KG1 (cell line): ENCODE measurements at places on chromosomes 11 and 22.

- no peak for DNase-seq
These were observed 46.0 kb upstream of the HIPK3 start for GRCh38 chr11:33211153-33211552.

GRCh38 chr11:35478471-35479091 lies 46.8 kb downstream of the PAMR1 start:
- DNase-seq: no peak

DNA sequence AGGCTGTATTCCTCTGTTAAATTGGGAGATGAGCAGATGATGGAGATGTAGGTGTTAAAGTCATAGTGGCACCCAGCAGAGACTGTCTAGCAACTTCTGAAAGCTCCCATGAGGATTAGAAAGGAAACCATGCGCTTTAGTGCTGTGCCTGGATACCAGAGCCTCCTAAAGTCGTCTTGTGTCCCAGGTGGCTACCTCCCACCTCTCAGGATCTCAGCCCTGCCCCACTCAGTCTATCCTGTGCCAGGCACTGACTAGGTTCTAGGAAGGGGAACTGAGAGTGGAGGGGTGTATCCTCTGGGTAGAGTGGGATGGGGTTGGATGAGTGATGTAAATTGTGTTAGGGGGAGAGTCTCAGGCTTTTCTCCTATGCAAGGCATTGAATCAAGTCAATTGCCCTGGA lies 60.2 kb downstream of the KIAA1671 start:
- no peak for DNase-seq

DNA sequence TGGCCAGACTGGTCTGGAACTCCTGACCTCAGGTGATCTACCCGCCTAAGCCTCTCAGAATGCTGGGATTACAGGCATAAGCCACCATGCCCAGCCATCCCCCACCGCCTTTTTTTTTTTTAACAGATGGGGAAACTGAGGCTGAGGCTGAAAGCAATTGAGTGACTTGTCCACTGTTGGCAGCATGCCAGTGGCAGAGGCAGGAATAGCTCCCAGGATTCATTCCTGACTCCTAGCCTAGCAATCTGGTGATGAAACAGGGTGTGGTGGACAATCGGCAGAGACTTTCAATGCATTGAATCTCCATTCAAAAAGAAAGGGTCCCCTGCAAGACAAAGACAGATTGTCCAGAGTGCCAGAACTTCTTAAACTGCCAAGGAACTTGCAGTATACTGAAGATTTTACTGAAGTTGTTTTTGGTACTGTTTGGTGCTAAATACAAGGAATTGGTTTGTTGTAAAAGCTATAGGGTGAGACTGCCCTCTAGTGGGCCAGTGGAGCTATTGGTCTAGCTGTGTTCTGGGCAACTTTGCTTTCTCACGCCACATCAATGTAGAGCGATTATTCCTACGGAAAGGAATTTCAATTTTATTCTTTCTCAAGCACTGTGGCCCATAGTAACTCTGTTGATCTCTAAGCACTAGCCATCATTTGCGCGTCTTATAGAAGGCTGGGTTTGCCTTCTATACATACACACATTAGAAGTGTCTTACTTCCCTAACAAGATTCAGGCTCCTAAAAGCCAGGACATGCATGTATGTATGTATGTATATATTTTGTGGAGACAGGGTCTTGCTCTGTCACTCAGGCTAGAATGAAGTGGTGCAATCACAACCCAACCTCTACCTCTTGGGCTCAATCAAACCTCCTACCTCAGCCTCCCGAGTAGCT lies 21.0 kb downstream of the C22orf31 start:
- peak; percentile 27 for DNase-seq

- no peak for DNase-seq
These were observed 44.4 kb upstream of the BARX2 start for GRCh38 chr11:129331217-129331616.

DNA sequence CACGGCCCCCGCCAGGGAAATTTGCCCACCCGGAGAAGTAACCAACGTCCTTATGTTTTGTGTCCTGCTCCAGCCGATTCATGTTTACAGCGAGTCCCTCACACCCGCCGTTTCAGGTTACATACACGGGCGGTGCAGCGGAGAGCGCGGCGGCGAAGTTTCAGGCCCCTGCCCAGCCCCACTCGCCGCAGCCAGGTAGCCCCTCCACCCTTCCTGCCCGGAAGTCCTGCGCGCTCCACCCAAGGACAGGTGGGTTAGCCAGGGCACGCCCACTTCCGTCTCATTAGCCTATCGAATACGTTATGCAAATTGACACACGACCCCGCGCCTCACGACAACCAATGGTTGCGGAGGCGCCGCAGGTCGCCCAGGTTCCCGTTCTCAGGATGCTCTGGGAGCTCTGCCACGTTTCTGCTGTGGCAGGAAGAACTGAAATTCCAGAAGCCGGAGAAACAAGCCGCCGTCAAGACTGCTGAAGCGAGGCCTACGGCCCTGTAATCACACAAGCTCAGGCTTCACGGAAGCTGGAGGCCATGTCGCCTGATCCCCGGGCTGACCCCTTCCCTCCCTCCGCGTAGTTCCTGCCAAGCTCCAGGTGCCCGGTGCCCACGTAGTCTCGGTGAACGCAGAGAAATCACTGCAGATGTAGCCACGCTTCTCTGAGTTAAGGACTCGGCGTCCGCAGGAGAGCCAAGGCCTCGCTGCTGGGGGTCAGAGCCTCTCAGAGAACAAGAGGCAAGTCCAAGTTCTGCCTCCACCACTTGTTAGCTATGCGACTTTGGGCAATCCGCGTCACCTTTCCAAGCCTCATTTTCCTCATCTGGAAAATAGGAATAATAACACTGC lies 22.4 kb upstream of the MYH9 start:
- no peak for DNase-seq

DNA sequence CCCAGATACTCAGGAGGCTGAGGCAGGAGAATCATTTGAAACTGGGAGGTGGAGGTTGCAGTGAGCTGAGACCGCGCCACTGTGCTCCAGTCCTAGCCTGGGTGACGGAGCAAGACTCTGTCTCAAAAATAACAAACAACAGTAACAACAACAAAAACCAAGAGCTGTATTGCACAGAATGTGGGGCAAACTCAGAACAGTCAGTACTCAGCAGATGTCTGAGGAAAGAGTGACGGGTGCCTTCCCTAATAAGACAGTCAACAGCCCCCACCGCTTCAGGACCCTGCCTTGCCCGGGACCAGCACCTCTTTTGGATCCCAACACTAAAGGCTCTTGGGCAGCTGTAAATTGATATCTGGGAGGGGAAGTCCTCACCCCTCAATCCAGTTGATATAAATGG lies 40.3 kb downstream of the RIBC2 start:
- no peak for DNase-seq

DNA sequence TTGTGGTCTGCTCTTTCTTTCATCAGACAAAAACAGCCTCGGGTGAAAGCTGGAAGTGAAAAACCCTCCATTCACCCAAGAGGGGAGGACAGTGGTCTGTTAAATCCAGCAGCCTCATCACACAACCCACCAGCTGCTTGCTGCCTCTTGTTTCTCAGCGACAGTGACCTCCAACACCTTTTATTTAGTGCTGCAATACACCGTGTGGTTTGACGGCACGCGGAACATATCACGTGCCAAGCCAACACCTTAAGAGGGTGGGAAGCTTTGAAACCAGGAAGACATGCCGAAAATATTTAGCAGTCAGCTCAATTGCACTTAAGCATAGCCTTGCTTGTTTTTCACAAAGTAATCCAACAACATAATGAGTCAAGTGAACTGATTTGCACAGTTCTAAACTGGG lies 39.8 kb upstream of the POGLUT3 start:
- DNase-seq: no peak

DNA sequence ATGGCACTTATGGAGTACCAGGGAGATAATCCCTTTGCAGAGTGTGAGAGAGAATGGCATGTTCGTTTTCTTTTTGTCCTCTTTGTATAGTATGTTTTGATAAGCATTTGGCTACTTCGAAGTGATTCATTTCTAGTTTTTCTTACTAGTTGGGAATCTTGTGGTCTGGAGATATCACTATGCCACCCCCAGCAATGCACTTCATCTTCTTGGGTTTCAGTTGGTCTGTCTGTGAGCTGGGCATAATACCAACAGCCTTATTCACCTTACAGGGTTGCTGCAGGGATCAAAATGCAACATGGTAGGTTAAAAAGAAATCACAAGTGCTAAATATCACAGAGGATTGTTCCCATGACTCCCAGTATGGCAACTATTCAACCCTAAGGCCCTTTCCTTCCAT lies 387.8 kb upstream of the CADM1 start:
- no peak for DNase-seq

DNA sequence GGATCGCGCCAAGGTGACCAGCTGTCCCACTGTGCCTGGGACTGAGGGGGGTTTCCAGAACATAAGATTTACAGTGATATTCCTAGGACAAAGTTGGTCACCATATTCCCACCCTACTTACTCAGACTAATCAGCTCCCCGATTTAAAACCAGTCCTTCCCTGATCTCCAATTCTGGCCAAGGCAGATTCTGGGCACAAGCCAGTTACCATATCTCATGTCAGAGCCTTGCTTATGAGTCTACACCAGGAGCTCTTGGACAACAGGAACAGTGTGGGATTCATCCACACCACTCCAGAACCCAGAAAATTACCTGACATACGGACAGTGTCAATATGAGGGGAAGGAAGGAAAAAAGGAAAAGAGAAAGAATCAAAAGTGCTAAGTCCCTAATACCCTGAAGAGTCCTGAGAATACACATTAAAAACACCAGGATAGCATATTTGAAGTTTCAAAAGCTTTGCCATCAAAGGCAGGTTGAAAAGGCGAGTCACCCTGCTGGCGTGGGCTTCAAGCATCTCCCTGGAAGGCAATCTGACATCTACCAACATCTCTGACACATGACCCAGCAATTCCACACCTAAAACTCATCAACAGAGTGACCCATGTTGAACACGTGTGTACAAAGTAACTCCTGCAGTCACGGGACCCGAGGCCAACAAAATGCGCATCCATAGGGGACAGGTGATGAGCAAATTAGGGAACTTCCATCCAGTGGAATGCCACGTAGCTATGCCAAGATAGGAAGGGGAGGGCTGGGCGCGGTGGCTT lies 8.0 kb upstream of the IL2RB start:
- no peak for DNase-seq

GRCh38 chr11:34959770-34960169 lies 43.4 kb downstream of the PDHX start:
- no peak for DNase-seq

GRCh38 chr11:112655371-112655770 lies 305.8 kb upstream of the NCAM1 start:
- DNase-seq: no peak

DNA sequence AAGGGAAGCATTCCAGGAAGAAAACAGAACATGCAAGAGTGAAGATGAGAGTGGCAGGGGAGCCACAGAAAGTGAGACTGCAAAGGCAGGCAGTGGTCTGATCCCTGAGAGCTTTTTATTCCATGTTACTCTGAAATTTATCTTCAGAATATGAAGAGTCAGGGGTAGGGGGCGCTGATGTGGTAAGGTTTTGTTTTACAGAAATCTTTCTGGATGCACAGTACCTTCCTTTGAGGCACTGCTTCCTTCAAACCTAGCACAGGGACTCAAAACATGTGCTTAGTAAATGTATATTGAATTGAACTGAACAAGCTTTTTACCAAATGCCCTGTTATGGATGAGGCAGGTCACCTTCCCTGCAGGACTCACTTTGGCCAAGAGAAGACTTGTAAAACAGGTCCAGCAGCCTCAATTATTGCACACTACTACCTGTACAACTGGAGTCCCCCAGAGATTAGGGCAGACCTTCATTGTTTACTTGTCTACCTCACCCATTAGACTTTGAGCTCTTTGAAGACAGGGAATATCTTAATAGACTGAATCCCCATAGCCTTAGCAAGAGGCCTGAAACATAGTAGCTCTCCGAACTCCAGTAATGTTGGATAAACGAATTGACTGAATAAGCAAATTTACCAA lies 2.2 kb downstream of the PAK1 start:
- peak; percentile 16 for DNase-seq

DNA sequence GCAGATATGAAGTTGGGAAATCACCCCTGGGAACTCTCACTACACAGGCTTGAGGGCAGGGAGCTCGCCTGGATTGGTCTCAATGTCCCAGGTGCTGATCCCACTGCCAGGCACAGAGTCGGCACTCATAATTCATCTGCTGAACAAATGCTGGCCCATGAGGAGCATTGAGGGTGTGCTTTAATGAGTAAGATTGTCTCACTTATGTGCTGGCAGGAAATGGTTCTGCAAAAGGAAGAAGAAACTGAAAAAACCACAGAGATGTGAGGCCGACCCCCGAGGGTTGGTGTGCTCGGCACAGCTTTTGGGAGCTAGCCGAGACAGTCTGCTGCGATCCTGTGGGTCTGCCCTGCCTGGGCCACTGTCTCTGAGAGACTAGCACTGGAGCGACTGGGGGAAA lies 9.4 kb downstream of the PLAAT2 start:
- DNase-seq: peak; percentile 25

GRCh38 chr11:58395581-58395980 lies 11.1 kb downstream of the OR5B3 start:
- no peak for DNase-seq

GRCh38 chr22:38292694-38293093 lies 19.9 kb upstream of the TMEM184B start:
- no peak for DNase-seq

- no peak for DNase-seq
These were observed 38.4 kb downstream of the NOX4 start for GRCh38 chr11:89452780-89453179.

- DNase-seq: no peak
These were observed 82.3 kb downstream of the USP35 start for GRCh38 chr11:78270971-78271370.

DNA sequence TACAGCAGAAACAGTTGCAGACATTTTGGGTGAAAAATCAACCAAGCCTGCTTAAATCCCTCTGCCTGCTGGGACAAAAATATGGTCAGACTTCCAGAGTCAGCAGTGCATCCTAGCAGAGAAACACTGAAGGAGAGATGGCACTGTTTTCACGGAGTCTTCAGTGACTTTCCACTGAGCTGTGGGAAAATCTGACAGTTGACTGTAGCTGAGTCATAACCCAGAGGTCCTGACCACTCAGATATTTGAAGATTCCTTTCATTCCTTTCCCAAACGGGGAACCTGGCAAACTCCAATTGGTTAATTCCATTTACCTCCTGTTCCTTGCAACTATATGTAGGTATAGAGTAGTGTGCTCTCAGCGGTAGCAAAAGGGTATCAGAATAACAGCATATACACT lies 20.9 kb upstream of the UPB1 start:
- DNase-seq: no peak

GRCh38 chr11:75238595-75239440 lies 1.8 kb upstream of the TPBGL start:
- no peak for DNase-seq

- no peak for DNase-seq
These were observed 227.1 kb downstream of the CEP164 start for GRCh38 chr11:117554601-117555333.

DNA sequence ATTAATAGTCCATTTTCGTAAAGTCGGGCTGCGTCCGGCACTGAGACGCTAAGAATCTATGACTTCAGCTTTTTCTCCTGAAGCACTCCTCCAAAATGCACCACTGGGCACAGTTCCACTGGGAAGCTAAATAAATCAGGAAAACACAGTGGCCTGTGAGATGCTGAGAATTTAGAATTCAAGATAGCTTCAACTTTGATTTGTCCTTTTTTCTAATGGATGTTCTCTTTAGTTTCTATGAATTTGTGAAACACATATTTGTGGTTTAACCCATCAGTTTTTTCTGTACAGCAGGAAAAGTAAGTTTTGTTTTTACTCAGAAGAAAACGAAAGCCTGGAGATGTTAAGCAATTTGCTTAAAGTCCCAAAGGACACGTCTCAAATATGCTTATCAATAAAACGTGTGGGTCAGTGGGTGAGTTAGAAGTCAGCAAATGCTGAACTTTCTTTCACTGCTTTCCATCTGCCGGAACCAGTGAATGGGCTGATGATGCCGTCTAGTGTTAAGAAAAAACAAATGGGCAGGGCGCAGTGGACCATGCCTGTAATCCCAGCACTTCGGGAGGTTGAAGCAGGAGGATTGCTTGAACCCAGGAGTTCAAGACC lies 40.7 kb upstream of the CLMP start:
- DNase-seq: no peak
